Breast epithelium (tissue), 4 donors: ENCODE measurements at places on chromosomes 6 and 20.

GRCh38 chr6:52154381-52154780 is 31.8 kb upstream of the IL17A start:
- no peak for DNase-seq

- no peak for DNase-seq
These were observed 58.6 kb downstream of the LIN28B start for GRCh38 chr6:105015482-105015881.

GRCh38 chr6:107064579-107065065 is 36.6 kb downstream of the MTRES1 start:
- DNase-seq: no peak

- DNase-seq: no peak
These were observed 42.5 kb upstream of the BMP5 start for GRCh38 chr6:55917751-55918415.

GRCh38 chr20:61887596-61888093 is 178.0 kb downstream of the TAF4 start:
- no peak for DNase-seq

DNA sequence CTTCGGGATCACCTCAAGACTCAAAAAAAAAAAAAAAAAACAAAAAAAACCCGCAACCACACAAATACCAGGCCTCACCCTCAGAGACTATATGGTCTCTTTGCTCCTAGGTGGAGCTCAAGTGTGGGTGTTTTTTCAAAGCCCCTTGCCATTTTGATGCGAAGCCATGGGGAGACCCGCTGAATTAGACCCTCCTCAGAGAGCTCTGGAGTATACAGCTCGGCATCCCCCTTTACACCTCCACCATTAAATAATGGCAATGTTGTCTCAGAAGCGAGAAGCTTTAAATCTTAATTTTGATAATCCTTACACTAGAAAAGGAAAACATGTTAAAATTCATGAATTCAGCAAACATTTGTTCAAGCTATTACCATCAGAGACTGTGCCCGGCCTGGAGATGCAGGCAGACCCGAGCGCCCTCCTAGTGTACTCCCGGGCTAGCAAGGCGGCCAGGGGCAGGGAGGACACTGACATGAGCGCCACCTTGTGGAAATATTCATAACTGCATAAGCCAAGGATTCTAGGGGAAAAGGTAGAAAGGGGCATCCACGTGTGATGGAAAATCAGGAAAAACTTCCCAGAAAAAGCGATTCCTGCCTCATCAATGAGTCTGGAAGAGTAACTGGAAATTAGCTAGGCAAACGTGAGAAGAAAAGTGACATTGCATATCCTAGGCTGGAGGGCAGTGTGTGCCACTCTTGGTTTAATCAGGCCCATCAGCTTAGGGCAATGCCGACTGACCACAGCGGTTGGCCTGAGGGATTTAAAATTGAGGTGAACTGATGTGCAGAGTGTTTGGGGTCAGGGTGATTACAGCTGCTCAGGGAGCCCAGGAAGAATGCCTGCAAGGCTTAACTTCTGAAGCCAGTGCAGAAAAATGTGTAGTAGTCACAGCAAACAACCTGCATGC is 72.5 kb downstream of the B3GAT2 start:
- DNase-seq: no peak

- no peak for DNase-seq
These were observed 801 bp upstream of the PPARD start for GRCh38 chr6:35341557-35341956.

DNA sequence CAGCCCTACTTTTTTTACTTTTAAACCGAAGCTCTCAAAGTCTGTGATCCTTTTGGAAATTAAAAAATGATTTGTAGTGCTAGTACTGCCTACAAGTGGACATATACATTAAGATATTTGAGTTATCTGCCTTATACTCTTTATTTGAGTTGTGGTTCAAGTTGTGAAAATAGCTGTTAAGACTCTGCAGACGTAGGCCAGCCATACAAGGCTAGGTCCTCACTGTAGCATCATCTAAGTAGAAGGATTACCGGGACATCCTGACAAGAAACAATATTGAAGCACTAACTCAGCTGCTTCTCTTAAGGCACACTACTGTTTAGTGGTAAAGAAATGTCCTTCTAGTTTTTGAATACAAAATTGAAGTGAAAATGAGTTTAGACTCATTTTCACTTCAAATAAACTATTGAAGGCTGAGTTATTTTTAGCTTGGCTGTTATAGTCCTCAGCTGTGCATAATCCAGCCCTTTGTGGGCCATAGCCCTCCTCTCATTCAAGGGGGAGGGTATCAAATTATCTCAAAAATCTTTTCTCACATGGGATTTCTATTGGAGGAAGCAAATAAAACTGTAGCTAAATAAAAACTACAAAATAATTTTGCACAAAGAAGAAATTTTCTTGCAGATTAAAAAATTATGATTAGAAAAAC is 68.1 kb downstream of the JAG1 start:
- no peak for DNase-seq

- DNase-seq: no peak
These were observed 100.0 kb downstream of the RWDD2A start for GRCh38 chr6:83292900-83293843.

DNA sequence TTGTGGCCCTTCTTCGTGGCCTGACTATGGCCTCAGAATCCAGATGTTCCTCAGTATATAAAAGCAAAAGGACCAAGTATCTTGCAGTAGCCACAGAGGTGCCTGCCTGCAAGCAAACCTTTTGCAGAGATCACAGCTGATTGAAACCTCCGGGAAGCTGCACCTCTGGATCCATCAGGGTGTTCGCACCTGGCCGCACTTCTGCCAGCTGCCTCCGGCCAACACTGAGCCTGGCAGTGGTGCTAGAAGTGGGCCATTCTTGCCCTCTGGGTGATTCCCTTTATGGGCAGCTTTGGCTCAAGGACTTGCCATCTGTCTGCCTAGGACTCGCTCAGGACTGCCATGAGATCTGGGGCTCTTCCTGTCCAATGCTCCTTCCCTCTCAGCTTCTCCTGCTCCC is 214.6 kb upstream of the ECI2 start:
- DNase-seq: no peak

GRCh38 chr6:12262236-12263061 is 27.7 kb upstream of the EDN1 start:
- DNase-seq: no peak

DNA sequence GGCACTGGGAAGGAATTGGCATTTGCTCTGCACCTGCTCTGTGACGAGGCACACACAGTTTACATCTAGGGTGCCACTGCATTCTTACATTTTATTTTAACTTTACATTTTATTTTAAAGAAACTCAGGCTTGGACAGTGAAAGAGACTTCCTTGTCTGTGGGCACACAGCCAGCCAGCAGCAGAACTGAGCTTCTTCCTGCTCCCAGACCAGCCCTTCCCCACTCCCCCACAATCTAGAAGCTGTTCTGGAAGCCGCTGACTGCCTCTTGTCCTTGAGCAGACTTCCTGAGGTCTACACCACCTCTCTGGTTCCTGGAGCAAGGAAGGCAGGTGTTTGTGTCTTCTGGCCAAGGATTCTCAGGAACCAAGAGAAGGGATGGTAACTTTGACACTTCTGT is 27.9 kb upstream of the CD93 start:
- no peak for DNase-seq
